ENCODE measurements at places on chromosomes 16 and 17.

GRCh38 chr17:10316801-10317542 is 55.8 kb downstream of the MYH13 start:
- DNase-seq = peak; percentile 58

DNA sequence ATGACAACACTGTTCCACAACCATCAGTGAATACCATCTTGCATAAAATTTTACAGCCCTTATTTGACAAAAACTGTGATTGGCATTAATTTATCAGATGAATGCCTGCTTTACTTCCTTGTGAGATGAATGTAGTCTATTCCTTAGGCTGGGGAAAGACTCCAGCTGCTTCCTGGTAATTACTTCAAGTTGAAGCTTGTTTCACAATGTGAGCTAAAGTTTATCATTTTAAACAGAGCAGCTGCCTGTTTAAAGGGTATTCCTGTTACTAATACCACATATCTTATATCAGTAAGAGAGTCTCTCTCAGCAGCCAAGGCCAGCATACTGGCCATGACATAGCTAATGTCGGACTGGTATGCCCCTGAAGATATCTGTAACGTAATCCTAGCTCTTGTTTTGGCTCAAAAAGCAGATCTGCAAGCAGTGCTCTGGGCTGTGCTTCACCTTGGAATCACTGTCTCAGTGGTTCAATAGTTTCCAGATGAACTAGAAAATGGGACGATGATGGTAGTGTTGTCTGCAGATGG is 13.2 kb upstream of the ARL2BP start:
- no peak for DNase-seq

DNA sequence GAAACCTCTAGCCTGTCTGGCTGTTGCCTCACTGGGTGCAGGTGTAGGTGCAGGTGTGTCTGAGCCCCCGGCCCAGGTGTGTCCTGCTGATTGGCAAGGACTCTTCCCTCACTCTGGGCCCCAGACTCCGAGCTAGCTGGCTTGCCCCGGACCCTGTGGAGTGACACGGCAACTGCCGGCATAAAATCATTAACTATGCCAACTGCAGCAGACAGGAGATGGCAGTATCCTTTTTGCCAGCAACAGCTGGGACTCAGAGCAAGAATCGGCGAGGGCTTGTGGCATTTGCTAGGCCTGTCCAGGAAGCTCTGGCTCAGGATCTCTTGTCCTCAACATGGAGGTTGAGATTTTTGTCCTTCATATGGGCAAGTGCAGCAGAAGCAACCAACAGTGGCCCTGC is 20.8 kb downstream of the CIAPIN1 start:
- DNase-seq = no peak

DNA sequence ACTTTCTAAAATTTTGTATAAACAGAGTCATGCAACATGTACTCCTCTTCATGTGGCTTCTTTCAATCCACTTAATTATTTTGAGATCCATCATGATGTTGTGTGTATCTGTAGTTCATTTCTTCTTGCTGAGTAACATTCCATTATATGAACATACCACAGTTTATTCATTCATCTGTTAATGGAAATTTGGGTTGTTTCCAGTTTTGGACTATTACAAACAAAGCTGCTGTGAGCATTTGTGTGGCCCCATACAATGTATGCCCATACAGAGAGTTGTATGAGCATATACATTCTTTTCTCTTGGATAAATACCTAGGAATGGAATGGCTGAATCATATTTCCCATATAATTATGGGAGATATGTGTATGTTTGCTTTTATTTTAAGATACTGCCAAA is 85.6 kb downstream of the CLEC16A start:
- no peak for DNase-seq

- no peak for DNase-seq
Measured at GRCh38 chr17:27533874-27534815, 77.9 kb downstream of the KSR1 start.

GRCh38 chr17:69560987-69561441 is 146.5 kb downstream of the MAP2K6 start:
- DNase-seq = no peak

DNA sequence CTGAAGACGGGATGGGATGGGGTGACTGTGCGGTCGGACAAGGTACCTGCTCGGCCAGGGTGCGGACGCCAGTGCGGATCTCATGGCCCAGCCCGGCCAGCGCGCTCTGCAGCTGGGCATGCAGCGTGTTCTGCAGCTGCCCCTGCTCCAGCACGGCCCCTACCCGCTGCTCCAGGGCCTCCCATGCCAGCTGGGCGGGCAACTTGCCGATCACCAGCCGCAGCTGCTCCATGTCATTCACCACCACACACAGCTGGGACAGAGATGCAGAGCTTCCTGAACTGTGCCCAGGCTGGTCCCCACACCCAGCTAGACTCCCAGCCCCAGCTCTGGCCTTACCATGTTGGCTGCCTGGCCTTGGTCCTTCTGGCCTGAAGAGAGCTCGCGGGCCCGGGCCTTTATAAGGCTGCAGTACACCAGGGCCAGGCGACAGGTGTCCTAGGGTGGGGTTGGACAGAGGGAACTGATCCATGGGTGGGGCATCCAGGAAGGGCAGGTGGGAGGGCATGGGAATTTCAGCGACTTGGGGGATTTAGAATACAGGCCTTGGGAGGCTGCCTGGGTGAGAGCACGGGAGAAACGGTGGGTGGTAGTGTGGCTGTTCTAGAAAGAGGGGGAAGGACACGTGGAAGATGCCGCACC is 9.8 kb downstream of the UNC13D start:
- no peak for DNase-seq

- DNase-seq = no peak
Measured at GRCh38 chr16:586047-586644, 3.7 kb upstream of the RAB40C start.

- no peak for DNase-seq
Measured at GRCh38 chr17:2903193-2903974, 107.1 kb downstream of the RAP1GAP2 start.

GRCh38 chr16:19210968-19211367 is 42.9 kb downstream of the SYT17 start:
- DNase-seq = no peak

DNA sequence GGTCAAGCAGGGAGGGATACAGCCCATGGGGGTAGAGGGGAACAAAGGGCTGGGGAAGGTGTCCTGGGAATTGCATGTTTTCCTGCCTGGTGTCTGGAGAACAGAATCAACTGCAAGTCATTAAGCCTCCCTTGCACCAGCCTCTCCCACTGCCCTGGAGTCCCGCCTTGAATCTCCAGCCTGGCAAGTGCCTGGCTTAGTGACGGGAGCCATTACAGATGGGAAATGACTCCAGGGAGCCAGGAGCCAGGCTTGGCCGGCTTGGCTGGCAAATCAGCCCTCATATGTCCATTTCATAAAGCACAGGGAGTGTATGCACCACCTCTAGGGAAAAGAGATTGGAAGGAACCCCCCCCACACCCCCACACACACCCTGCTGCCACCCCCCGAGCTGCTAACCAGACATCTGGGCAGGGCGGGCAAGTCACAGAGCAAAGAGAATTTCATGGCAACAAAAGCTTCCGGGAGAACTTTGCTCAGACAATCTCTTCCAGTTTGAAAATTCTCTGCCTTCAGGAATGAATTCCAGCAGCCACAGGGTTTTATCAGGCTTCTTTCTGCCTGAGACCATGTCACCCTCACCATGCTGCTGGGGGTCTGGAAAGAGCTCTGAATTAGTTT is 127.7 kb downstream of the NTN1 start:
- DNase-seq = no peak

- peak; percentile 62 for DNase-seq
Measured at GRCh38 chr17:4833941-4834680, 971 bp downstream of the MINK1 start.

- DNase-seq = no peak
Measured at GRCh38 chr16:3776316-3776715, 59.0 kb upstream of the TRAP1 start.

- DNase-seq = no peak
Measured at GRCh38 chr16:57113042-57113453, 20.7 kb downstream of the CPNE2 start.

DNA sequence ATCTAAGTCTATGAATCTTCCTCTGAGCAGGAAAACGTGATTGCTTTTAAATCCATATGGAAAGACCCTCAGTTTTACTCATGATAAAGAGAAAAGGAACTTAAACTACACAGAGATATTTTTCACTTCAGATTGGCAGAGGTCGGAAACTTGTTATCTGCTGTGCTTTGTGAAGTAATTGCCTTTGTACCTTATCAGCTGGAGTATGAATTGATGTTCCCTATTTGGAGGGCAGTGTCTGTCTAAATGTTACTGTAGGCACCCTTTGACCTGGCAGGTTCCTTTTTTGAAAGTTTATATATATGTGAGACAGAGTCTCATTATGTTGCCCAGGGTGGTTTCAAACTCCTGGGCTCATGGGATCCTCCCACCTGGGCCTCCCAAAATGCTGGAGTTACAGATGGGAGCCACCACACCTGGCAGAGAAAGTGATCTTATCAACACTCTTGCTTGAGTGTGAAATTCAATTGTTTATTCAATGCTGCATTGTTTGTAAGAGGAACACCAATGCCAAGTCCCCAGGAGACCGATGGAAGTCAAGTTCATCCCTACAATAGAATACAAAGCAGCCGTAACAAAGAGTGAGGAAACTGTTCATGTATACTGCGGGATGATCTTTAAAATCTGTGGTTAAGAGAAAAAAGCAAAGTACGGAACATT is 52.3 kb downstream of the ABCC1 start:
- DNase-seq = peak; percentile 27

- no peak for DNase-seq
Measured at GRCh38 chr16:77556201-77556873, 121.5 kb upstream of the ADAMTS18 start.

DNA sequence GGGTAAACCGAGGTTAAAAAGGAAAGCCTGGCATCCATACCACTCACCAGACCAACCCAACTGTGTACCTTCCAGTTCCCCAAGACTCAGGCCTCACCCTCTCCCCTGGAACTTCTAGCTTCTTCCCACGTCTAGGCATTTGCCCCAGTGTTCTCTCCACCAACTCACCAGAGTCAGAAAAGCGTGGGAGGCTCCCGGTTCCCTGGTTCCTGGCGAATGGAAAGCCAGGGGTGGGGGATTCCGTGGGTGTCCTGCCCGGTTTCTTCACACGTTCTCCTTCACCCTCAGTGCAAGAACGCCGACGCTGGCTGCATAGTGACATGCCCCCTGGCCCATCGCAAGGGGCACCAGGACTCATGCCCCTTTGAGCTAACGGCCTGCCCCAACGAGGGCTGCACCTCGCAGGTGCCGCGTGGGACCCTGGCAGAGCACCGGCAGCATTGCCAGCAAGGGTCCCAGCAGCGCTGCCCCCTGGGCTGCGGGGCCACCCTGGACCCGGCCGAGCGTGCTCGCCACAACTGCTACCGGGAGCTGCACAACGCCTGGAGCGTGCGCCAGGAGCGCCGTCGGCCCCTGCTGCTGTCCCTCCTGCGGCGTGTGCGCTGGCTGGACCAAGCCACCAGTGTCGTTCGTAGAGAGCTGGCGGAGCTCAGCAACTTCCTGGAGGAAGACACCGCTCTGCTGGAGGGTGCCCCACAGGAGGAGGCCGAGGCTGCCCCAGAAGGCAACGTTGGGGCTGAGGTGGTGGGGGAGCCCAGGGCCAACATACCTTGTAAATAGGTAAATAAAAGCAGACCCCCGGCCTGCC is 1.7 kb downstream of the RNF151 start:
- DNase-seq = no peak

GRCh38 chr17:10266296-10266876 is 68.0 kb upstream of the GAS7 start:
- DNase-seq = no peak

GRCh38 chr17:46876353-46876887 is 25.0 kb downstream of the WNT9B start:
- no peak for DNase-seq

- peak; percentile 89 for DNase-seq
Measured at GRCh38 chr17:80755650-80756405, 211.2 kb downstream of the RPTOR start.

DNA sequence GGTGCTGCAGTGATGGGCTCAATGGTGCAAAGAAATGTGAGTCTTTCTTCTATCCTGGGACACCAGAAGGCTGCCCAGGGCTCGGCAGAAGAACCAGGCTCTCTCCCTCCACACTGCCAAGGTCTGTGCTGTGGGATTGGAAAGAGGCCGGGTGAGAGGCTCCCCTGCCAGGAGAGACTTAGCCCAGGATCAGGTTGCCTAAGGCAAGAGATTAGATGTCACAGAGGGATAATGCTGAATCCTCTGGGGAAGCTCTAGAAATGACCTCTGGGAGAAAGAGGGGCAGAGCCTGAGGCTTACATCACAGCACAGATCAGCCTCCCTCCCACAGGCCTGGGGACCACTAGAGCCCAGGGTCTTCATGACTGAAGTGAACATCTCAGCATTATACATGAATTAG is 5.7 kb upstream of the DOC2B start:
- DNase-seq = no peak

DNA sequence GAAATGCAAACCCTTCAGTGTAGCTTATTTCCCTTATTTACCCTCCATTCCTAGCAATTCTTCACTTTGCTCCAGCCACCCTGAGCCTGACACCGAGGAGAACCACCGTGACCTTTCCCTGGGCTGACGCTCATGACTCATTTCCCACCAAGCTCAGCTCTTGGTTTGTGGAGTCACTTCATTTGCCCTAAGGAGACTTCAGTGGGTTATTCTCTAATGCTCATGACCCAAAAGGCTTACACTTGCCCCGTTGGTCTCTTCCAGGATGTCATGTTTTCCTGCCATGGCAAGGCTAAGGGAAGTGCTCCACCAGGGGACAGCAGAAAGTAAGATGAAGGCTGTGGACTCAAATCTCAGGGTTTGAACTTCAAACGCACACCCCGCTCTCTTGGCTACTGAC is 161.0 kb downstream of the CBLN1 start:
- no peak for DNase-seq

DNA sequence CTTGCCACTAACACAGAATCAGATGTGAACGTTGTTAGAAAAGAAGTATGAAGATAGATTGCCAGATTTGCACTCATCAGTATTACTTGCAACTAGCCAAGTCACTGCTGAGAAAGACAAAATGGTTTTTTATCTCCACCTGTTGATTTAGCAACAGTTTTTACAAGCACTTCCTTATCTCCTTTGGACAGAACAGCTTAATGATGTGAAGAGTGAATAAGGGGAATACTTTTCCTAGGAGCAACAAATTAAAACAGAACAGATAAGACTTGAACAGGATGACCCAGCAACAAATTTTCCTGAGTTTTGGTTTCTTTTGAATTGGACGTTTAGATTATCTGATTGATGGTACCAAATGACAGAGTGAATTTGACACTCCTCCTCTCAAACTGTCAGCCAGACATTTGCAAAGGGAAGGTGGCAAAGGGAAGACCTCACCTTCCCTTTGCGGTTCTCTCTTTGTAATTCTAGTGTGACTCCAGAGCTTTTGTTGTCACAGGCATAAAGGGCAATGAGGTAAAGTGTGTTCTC is 130.6 kb downstream of the NLK start:
- peak; percentile 94 for DNase-seq

- DNase-seq = no peak
Measured at GRCh38 chr16:30350134-30350871, 4.8 kb downstream of the CD2BP2 start.

Data from OCI-M1 (cell line).